NCI-H146 (cell line): ENCODE measurements at places on chromosomes 2 and 18.

DNA sequence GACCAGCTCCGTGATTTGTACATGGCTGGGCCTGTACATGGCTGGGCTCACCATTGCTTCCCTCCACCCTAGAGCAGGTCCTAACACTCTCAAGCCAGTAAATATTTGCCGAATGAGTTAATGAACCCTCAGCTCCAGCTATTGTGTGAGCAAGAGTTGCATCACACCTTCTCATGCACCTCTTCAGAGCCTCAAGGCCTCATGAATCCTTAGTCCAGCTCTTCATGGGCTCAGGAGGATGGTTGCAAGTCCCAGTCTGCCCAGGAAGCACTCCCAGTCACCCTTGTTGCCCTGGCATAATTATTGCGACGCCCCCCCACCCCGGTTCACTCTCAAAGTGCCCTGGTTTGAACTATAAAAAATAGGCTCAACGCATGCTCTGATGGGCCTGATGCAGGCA is 30.1 kb upstream of the GNAL start:
- no peak for DNase-seq

GRCh38 chr2:83582589-83582988 is 876.5 kb downstream of the SUCLG1 start:
- no peak for DNase-seq

DNA sequence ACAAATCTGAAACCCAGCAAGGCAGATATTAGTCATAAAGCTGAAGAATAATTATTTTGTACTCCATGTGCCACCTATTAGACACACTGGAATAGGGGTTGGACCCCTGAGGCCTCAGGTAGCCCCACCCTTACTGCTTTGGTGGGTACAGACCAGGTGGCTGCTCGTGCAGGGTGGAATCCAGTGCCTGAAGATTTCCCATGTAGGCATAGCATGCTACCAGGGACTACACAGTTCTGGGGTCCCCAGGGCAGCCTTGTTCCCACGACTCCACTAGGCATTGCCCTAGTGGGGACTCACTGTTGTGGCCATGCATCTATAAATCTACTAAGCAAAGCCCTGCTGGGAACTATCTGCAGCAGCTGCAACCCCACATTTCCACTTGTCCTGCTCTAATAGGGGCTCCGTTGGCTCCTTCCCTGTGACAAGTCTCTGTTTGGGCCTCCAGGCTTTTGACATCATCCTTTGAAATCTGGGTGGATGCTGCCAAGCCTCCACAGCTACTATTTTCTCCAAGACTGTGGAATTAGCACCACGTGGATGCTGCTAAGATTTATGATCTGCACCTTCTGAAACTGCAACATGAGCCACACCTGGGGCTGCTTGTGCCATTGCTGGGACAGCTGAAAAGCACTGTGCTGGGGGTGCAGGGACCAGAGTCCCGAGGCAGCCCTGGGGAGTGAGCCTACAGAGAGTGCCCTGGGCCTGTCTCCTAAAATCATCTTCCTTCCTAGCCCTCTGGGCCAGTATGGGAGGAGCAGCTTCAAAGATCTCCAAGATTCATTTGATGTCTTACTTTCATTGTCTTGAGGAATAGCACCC is 303.8 kb downstream of the FSIP2 start:
- no peak for DNase-seq

DNA sequence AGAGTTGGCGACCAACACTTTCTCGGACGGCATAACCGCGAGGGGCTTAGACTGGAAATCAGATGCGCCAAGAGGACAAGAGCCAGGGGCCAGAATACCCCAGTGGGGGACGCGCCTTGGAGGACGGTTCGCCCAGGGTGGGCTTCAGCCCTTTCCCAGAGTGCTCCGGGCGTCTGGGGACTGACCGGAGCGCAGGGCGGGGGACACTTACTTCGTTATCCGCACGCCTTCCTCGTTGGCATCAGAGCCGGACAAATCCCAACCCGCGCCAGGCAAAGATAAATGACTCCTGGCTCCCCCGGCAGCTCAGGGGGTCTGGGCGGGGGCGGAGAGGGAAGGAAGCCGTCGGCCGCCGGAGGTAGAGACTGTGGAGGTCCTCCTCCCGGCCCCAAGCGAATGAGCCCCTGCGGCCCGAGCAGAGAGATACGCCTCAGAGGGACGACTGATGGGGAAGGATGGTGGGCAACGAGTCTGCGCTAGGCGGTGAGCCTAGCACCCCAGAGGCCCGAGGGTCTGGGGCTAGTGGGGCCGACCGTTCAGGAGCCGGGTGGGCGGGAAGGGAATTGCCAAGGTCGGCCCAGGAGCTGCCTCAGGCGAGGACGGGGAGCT is 4.7 kb upstream of the SATB2 start:
- no peak for DNase-seq

- DNase-seq, result no peak
These were observed 78.9 kb upstream of the LMAN1 start for GRCh38 chr18:59437851-59438569.

DNA sequence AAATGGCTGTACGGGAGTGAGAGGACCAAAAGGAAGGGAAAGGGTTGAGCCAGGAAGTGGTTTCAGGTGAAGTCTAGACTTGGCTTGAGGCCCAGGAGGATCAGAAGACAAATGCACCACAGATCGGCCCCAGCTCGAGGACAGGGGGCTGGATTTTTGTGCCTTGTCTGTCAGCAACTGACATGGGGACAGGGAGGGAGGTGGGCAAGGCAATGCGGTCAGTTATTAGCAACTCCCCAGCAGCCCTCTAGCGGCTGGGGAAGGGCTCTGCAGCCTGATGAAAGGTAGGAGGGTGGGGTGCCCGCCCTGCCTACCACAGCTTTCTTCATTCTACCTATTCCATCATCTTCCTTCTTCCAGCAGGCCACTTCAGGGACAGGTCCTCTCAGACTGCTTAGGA is 50.0 kb downstream of the CPO start:
- DNase-seq, result peak; percentile 32

GRCh38 chr2:16430846-16431245 is 234.8 kb downstream of the CYRIA start:
- no peak for DNase-seq

DNA sequence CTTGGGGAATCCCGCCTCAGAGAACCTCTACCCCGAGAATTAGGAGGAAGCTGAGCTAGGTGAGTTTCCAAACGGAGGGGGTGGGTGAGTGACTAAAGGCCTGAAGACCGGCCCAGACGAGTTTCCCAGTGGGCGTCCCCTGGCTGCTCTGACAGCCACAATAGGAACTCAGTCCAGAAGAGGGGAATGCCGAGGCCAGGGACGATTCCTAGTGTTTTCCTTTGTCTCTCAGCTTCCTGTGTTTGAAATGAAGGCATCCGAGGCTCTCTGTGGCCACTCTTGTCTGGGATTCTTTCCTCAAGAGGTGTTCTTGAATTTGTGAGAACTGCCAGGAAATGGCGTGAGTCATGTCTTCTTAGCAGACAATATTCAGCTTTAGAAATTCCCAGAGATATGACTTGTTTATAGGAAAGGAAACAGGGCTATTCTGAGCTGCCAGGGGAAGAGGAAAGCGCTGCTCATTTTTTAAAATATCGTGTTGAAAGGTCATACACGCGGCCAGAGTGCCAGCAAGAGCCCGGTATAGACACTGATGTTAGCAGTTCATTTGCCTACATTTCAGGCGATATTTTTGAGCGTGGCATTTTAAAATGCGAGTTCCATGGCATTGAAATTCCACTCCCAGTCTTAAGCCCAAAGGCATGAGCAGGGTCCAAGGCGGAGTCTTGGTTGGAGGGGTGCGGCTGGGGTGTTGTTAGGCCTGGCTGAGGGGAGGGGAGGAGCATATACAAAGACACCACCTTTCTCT is 169.1 kb upstream of the KLF7 start:
- DNase-seq, result peak; percentile 13

DNA sequence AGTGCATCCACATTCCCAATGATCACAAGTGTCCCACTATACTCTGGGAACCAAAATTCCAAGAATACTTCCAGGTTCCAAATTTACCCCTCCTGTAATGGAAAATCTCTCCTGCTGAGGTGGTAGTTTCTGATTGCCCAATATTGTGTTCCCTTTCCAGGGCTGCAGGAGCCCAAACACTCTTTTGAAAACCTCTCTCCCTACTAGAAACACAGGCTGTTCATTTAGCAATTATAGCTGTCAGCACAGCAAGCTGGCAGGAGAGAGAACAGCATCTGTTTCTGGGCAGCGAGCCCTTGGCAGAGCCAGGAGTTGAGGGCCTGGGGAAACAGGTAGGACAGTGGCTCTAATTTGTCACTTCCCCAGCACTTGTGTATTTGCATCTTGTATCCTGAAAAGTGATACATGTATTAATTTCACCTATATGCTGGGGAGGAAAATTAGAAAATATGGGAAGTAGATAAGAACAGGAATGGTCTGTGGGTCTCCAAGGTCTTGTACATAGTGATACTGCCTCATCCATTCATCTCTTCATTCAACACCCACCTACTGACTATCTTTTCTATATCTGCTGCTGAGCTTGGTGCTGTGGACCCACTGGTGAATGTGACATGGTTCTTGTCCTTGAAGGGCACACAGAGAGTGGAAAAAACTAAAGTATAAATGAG is 16.9 kb upstream of the PAIP2B start:
- no peak for DNase-seq

DNA sequence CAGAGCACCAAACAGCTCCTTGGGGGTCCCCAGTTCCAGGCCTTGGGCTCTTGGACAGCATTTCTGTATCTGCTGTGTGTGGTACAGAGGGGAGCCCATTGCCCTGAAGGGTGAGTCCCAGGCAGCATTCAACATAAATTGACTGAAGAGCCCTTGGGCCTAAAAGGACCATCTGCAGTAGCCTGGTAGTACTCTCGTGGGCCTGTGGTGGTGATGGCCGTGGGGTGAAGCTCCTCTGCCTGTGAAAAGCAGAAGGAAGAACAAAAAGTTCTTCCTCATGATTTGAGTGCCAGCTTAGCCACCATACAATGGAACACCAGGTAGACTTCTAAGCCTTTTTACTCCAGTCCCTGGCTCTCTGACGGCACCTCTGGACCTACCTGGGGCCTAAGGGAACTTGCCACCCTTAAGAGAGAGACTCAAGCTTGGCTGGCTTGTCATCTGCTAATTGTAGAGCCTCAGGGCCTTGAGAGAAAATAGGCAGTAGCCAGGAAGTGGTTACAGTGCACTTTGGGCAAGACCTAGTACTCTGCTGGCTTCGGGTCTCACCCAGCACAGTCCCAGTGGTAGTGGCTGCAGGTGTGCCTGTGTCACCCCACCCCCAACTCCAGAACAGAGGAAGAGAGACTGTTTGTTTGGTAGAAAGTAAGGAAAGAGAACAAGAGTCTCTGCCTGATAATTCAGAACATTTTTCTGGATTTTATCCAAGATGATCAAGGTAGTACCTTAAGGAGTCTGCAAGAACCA is 84.6 kb upstream of the CERS6 start:
- no peak for DNase-seq

GRCh38 chr2:197786010-197786877 is 1.1 kb upstream of the BOLL start:
- DNase-seq, result no peak

GRCh38 chr2:112811841-112812306 is 24.7 kb downstream of the IL1B start:
- no peak for DNase-seq

DNA sequence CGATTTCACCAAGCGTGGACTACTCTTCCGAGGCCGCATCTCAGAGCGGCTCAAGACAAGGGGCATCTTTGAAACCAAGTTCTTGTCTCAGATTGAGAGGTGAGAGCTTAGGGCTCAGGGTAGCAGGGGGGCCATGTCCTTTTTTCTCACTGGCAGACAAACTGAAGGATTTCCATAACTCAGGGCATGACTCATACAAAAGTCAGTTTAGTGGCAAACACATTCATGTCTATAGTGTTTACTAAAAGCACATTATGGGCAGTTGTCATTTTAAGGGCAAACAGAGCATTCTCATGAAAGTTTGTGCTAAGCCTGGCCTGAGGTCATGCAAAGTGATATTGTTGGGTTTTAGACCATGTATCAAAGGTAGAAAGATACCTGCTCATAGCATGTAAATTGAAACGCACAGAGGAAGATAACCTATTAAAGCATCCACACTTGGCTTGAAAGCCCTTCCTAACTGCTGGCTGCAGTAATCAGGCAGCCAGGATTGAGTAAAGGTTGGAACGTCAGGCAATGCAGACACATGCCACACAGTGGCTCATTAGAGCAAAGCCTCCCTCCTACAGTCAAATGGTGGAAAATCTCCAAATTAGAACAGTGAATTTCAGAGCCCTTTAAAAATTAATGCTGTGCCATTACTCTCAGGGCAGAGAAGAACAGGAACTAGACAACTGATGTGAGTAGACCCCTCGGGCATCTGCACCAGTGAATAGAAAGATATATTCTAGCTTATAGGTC is 54.2 kb downstream of the HK2 start:
- DNase-seq, result no peak

- DNase-seq, result no peak
These were observed 29.4 kb downstream of the ASAP2 start for GRCh38 chr2:9236045-9236344.

- no peak for DNase-seq
These were observed 44.8 kb upstream of the ARHGAP25 start for GRCh38 chr2:68689553-68690537.

DNA sequence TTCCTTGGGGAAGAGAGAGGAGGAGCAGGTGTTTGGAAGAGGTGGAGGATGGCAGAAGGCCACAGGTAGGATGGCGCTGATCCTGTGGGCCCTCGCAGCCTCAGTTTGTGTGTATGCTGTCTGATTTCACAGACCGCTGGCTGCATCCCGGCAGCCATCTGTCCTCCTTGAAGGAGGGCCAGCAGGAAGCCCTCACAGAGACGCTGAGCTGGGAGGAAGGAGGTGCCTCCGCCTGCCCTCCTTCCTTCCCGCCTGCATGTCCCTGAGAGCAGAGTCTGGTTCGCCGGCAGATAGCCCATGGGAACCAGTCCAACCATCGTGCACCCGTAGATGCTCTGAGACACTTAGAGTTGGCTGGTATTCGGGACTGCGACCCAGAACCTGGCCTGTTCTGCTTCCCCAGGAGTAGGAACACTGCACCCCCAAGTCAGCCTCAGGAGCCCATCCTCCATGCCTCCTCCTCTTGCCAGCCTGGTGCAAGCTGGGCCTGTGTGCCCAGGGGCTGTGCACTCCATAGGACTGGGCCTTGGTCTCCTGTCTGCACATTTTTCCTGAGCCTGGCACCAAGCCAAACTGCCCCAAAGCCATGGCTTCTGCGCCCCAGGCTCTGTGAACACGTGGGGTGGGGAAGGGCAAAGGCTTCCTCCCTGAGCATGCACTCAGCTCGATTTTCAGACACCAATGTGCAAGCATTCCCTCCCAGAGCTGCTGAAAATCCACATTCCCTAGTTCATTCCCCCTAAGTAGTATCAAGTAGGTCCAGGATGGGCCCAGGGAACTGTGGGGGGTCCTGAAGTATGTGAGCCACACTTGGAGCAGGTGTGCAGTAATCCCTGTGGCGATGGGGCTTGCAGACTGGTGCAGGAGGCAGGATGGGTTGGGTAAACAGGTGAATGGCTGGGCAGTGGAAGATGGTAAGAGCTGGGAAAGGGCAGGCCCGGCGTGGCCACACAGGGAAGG is 115.6 kb downstream of the SEPTIN10 start:
- DNase-seq, result no peak

DNA sequence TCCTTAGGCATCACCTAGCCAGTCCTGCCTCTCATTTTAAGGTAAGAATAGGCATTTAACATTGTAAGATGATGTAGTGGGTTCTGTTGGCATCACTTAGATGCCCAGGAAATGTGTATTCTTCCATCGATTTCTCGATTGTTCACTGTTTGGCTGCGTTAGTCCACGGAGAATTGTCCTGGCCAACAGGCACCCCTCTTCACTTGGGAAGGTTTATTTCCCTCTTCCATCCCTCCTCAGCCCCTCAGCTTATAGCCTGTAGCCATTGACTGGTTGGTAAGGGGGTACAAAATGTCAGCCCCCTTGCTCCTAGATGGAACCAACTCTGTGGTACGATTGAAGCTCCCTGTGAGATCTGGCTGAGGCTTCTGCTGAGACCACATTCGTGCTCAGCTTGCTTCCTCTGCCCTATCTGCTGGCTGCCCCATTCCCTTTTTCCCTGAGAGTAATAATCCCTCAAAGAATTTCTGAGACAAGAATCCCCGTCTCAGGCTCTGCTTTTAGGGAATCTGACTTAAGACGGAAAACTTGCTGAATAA is 43.4 kb downstream of the PLEKHA3 start:
- DNase-seq, result no peak
